Activated CD4-positive, alpha-beta T cell treated with anti-CD3 and anti-CD28 coated beads, Interleukin-2, Interleukin-6, amounts not matched to agents 100 ng/mL and 50 ng/mL, durations not matched to agents 16 hours and 8 hours (primary cell): ENCODE measurements at places on chromosomes 3 and 15.

GRCh38 chr3:134486577-134487041 is 752 bp downstream of the CEP63 start:
- peak; percentile 32 for DNase-seq

DNA sequence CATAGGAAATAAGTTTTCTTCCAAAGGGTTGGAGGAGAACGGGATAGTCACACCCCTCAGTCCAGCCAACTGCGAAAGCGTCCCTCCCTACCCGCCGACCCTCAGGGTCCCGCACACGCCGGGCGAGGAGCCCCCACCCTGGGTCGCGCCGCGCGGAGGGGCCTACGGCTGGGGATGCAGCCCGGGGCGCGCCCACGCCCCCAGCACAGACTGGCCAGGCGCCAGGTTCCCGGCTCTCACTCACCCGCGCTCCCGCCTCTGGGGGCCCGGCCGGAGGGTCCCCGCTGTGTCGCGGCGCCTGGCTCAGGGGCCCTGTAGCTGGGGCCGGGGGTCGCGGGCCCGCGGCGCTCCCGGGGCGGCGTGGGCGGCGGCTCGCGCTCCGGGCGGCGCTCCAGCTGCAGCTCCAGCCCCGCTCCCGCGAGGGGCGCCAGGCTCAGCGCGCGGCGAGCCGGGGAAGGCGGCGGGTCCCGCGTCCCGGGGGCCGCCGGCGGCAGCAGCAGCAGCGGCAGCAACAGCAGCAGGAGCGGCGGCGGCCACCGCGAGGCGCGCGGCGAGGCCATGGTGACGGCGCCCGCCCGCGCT is 375 bp downstream of the HEG1 start:
- no peak for DNase-seq

DNA sequence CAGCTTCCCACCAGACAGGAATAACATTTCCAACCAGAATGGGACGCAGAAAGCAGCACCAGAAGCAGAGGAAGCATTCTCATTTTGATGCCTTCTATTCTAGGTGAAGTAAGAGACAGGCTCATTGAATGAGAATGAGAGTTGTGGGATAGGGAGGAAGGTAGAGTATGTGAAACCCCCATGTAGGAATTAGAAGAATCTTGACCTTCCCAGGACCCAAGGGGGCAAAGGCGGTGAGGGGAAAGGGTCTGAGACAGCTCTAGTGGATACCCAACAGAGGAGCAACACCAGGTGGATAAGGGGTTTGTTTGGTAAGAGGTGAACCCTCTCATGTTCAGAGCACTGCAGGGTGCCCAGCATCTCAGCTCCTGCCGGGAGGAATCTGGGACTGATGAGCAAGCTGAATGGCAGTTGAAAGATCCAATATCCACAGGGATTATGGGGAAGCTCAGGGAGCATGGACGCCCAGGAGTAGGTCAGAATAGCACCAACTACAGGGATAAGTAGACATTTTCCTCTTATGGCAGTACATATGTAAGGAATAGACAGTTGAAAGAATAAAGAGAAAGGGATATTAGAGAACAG is 77.0 kb downstream of the PLCL2 start:
- no peak for DNase-seq

- no peak for DNase-seq
Measured at GRCh38 chr3:124461838-124462632, 268.2 kb upstream of the UMPS start.

DNA sequence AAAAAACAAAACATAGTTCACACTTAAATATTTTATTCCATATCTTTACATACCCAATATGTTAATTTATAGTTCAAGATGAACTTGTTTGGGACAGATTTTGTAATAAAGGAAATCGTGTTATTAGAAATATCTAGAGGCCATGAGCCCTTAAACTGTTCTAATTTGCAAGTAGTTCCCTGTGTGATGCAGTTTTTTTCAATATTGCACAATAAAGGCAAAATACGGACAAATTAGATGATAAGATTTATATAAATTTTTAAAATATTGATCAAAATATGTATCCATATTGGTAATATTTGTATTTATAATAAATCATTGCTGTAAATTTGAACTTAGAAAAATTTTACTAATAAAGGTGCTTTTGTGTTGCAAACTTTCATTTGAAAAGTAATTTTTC is 23.8 kb downstream of the CTNNB1 start:
- no peak for DNase-seq

GRCh38 chr3:43490640-43491185 is 131.1 kb downstream of the ANO10 start:
- DNase-seq, result no peak

- no peak for DNase-seq
Measured at GRCh38 chr3:124352149-124352539, 360.2 kb upstream of the ROPN1 start.

DNA sequence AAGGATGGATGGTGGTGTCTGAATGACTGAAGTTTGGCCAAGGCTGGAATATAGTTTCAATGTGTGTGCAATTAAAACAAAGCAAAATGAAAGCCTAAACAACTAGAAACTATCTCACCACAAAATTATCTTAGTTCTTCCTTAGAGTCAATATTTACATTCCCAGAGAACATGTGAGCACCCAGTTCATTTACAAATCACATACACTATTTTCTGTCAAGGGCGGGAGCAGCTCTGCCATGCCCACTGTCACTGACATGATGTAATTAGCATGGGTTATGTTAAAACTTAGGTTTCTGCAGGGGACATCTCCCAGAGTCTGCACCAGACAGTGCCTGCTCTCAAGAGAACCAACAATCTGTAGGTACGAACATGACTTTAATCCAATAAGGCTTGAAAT is 65.0 kb downstream of the PDZRN3 start:
- DNase-seq, result no peak

GRCh38 chr3:139310474-139310933 is 33.3 kb upstream of the MRPS22 start:
- DNase-seq, result no peak

DNA sequence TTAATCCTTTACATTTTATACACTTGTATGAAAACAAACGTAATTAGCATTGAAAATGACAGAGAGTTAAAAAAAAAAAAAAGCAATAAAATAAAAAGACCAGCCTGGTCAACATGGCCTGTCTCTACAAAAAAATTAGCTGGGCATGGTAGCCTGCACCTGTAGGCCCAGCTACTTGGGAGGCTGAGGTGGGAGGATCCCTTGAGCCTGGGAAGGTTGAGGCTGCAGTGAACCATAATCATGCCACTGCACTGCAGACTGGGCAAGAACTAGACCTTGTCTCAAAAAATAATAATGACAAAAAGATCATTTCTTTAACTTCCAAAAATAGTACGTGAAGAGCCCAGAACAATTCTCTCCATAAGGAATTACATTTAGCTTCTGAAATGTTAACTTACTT is 1.9 kb downstream of the SSR3 start:
- no peak for DNase-seq

DNA sequence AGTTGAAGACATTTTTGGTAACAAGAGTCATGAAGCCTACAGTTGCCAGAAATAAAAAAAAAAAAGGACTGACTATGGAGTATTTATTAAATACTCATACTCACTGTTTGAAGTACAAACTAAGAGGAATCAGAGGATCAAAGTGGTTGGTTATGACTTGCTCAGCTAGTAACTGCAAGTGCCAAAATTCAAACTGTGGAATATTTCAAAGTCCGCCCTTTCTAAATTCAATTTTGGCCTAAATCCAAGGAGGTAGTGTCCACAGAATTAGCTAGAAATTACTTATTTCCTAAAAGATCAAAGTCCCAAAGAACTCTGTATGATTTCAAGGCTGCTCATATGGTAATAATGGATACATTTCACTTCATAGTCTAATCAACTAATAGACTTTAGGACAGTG is 274.5 kb downstream of the ZBTB20 start:
- no peak for DNase-seq

DNA sequence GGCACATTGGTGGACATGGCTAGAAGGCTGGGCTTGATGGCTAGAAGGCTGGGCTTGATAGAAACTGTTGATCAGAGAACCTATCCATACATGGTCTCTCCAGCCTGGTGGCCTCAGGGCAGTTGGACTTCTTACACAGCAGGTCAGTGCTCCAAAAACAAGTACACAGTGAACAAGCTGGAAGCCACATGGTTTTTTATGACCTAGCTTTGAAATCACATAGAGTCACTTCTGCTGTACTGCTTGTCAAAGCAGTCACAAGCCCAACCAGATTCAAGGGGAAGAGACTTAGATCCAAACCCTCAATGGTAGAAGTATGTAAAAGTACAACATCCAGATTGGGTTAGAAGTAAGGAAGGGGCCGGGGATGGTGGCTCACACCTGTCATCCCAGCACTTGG is 89.4 kb upstream of the HES1 start:
- DNase-seq, result no peak

DNA sequence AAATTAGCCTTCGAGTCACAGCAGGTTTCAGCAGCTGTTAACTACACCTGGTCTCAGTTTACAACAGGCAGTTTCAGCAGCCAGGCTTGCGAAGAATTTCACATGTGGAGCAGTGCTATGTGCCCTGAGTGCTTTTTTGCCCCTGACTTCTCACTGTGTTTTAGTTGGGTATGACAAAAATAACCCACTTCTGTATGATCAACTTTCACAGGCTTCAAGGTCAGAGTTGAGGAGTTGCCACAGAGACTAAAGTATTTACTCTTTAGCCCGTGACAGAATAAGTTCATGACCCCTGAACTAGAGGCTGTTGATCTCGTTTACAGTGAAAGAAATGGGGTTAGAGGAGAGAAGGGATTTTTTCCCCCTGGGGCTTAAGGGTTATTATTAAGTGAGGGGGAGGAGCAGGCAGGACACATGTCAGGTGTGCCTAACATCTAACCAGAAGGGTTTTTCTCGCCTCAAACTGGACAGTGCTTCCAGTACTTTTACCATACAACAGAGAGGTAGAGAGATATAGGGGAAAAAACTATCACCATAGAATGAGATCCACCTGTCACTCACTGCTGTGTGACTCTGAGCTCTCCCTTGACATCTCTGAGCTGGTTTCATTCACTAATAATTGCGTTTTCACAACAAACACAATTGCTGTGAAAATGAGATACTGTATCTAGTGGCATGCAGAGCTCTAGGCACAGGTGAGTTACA is 14.0 kb upstream of the TOPBP1 start:
- no peak for DNase-seq

DNA sequence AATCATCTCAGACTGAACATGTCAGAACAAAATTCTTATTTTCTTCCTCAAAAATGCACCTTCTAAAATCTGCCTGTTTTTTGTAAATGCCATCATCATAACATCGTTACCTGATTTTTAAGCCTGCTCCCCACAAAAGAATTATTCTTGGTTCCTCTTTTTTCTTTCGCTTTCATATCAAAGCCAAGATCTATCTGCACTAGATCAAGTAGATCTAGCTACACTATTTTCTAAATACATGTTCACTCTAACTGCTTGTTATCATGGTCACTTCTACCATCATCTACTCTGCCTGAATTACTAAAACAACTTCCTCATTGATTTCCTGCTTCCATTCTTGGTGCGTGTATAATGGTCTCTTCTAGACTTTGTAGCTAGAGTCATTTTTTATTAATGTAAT is 217.7 kb downstream of the ARPP21 start:
- no peak for DNase-seq

GRCh38 chr3:99500485-99500884 is 137.9 kb upstream of the COL8A1 start:
- no peak for DNase-seq

GRCh38 chr3:53180305-53181023 is 19.5 kb downstream of the PRKCD start:
- no peak for DNase-seq

DNA sequence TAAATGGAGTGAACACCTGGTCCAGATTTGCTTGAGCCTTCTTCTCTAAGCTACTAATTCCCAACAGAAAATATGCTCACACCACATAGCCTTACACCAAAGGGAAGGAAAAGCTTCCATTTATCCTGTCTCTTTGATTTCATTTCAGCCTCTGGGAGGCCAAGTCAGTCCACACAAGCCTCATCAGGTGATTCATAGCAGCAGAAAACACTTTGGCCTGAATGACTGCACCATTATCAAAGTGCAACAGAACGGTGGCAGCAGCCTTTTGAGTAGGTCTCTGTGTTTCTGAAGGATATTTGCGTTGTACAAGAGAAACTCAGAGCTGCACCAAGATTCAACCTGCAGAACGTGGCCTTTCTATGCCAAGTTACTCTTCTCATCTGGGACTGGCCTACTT is 46.6 kb upstream of the SNRK start:
- no peak for DNase-seq

GRCh38 chr3:72338942-72339669 is 509.1 kb downstream of the SHQ1 start:
- peak; percentile 57 for DNase-seq

DNA sequence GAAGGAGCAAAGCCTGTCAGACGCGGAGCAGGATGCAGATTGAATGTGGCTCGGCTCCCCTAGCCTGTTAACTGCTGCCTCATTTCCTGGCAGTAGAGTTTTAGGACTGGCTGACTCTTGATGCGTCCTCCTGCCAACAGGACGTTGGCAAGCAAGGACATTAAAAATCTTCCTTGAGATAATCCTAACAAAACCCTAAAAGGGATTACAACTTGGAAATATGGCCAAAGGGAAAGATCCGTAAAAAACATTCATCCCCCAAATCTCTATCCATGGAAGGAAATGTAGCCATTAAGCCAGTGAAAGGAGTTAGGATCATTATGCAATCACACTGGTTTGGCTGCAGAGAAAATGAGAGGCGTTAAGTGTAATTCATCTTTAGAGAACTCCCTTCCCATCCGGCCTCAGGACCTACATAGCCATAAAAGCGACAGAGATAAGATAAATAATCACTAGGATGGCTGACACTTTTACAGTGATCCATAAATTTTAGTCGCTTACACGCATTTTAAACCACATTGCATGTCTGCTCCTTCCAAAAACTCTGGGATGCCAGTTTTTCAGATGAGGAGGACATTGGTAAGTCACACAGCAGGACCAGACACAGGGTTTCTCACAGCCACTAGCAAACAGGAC is 44.5 kb upstream of the C3orf80 start:
- no peak for DNase-seq

DNA sequence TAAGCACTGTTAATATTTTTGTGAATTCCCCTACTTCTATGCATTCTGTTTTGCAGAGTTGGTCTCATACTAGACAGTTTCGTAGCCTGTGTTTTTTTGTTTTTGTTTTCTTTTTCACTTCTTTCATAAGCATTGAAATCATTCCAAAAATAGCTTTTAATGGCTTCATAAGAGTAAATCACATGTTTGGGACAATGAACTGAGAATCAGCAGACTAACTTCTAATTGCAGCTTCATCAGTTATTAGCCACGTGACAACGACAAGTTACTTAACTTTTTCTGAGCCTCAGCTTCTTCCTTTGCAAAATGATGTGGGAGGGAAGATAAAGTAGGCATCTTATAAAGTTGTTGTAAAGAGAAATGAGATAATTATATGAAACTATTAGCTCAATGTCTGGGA is 124.8 kb downstream of the LIPC start:
- DNase-seq, result no peak

GRCh38 chr3:12280357-12280806 is 8.5 kb upstream of the PPARG start:
- no peak for DNase-seq

- no peak for DNase-seq
Measured at GRCh38 chr15:48628832-48629231, 16.7 kb downstream of the FBN1 start.

DNA sequence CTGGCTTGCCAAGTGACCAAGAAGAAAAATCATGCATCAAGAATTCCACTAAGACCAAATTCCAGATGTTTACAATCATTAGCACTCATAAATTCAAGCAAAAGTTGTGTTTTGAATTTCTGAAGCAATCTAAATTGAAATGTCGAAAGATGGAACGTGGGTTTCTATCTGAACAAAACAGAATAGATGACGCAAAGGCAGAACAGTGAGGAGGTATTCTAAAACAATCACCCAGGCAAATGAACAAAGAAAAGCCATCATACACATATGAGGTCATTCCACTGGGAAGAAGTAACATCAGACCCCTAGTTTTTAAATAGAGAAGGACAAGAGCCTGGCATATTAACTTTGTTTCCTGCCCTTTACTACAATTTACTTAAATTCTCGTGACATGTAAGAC is 58.0 kb downstream of the MCF2L2 start:
- no peak for DNase-seq
